ENCODE measurements at places on chromosomes 13 and 19.

DNA sequence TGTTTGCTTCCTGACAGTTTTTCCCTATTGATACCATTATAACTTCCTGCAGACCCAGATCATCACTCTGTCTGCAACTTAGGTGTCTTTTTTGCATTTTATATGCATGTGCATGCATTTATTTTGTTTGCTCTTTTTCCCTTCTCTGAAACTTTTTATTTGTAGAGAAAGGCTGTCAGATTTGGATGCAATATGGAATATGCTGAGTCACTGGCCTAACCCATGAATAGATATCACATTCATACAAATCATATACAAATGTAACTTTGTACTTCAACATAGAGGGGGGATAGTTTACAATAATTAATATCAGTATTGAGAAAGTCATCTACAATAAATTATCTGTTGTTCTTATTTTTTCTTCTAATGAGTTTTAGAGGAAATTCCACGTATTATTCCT lies 1465.0 kb downstream of the EFNB2 start:
- no peak for DNase-seq

GRCh38 chr19:16376649-16377048 lies 52.0 kb downstream of the KLF2 start:
- peak; percentile 9 for DNase-seq

DNA sequence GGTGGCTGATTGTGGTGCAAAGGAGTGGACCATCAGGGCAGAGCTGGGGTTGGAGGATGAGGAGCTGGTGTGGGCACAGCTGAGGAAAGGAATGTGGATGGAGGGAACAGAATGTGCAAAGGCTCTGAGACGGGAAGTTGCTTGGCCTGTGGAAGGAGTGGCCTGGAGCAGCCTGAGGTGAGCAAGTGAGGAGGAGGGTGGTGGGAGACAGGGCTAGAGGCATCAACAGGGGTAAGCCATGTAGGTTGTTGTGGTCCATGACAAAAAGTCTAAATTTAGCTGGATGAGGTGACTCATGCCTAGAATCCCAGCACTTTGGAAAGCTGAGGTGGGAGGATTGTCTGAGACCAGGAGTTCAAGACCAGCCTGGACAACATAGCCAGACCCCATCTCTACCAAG lies 9.5 kb downstream of the CYP4F22 start:
- DNase-seq = no peak

GRCh38 chr13:49536144-49536873 lies 40.6 kb downstream of the PHF11 start:
- no peak for DNase-seq

DNA sequence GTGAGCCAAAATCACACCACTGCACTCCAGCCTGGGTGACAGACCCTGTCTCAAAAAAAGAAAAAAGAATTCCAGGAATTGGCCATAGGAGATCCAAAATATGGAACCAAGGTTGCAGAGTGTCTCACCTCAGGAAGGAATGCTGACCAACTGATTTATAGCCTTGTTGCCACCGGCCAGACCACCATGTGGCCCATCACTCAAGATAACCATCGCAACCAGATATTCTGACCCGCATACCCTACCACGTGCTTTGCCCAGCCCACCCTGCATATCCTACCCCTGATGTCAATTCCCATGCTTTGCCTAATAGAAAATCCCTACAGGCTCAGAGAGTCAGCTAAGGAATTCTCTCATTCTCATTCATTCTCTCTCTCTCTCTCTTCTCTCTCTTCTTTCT lies 95.1 kb upstream of the DOCK9 start:
- no peak for DNase-seq

DNA sequence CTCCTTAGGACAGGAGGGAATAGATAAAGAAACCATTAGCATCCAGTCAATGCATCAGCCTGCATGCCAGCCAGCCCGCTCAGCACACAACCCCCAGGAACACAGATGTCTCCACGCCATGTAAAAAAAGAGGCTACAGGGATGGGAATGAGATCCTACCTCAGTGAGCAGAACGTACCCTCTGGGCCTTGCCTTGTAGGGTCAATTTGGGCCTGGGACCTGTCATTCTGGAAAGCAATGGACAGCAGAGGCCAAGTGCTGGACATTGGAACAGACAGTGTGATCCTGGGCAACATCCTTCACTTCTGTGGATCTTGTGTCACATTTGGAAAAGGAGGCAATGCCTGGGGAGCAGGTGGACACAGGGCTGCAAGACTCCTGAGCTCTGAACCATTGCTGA lies 26.0 kb downstream of the VSTM2B start:
- DNase-seq = no peak

GRCh38 chr19:45863840-45864628 lies at the start of gene FOXA3:
Gene FOXA3 (plus strand): TSS chr19:45864326. CDS start chr19:45864457, 131 bp downstream.
- peak; percentile 84 for DNase-seq

DNA sequence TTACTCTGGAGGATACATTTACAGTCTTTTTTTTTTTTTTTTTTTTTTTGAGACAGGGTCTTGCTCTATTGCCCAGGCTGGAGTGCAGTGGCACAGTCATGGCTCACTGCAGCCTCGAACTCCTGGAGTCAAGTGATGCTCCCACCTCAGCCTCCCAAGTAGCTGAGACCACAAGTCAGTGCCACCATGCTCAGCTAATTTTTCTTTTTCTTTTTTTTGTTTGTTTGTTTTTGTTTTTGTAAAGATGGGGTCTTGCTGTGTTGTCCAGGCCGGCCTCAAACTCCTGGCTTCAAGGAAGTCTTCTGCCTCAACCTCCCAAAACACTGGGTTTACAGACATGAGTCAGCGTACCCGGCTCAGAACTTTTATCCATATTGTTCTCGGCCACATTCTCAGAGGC lies 64.5 kb downstream of the INSR start:
- DNase-seq = no peak

Data from HT-29 (cell line).